SK-MEL-5 (cell line): ENCODE measurements at places on chromosomes 3 and 15. TPM values are rescaled to one million over a fixed set of nuclear protein-coding genes. Genes with fewer than 3 reads are reported as not detected.

- DNase-seq, result no peak
Observed at GRCh38 chr15:81261172-81261811, 62.6 kb downstream of the STARD5 start.

GRCh38 chr15:79981831-79982455, 10.9 kb upstream of the BCL2A1 start:
- DNase-seq, result no peak

DNA sequence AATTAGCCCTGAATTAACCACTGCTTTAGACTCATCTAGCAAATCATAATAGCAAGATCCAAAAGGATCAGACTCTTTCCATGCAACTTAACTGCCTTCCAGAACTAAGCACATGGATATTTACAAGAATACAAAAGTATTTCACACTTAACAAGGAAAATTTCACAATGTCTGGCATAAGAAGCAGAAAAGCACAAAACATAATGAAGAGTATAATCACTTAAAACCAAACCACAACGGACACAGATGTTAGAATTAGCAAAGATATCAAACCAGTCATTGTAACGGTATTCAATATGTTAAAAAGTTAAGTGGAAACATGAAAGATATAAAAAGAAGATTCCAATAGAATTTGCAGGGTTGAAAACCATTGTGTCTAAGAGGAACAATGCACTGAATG, 51.5 kb upstream of the COL6A6 start:
- DNase-seq, result no peak

- DNase-seq, result no peak
Observed at GRCh38 chr3:133037436-133037835, 755 bp upstream of the TMEM108 start.

- no peak for DNase-seq
Observed at GRCh38 chr3:32757618-32758374, 60.0 kb upstream of the TRIM71 start.

GRCh38 chr15:76338486-76339304, 2.1 kb downstream of the ISL2 start:
- no peak for DNase-seq

- no peak for DNase-seq
Observed at GRCh38 chr3:155488671-155489070, 195.2 kb upstream of the STRIT1 start.

- DNase-seq, result no peak
Observed at GRCh38 chr3:110324171-110324705, 747.4 kb upstream of the NECTIN3 start.

- DNase-seq, result no peak
Observed at GRCh38 chr3:4247391-4247790, 55.8 kb upstream of the SETMAR start.

DNA sequence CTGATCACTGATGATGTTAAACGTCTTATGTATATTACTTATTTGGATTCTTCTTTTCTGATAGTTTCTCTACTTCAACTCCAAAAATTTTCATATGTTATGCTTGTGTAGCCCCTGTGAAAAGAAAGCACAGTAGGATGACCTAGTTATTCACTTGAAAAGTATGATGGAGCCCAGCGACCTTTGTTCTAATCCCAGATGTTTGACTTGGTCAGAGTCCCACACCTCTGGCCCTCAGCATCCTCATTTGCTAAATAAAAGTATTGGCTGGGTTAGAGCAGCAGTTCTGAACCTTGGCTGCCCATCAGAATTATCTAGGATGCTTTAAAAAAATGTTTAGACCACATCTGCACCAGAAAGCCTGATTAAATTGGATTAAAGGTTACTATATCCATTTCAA, 173.7 kb downstream of the ATG7 start:
- no peak for DNase-seq

GRCh38 chr3:155185631-155186071, 105.5 kb downstream of the MME start:
- no peak for DNase-seq

DNA sequence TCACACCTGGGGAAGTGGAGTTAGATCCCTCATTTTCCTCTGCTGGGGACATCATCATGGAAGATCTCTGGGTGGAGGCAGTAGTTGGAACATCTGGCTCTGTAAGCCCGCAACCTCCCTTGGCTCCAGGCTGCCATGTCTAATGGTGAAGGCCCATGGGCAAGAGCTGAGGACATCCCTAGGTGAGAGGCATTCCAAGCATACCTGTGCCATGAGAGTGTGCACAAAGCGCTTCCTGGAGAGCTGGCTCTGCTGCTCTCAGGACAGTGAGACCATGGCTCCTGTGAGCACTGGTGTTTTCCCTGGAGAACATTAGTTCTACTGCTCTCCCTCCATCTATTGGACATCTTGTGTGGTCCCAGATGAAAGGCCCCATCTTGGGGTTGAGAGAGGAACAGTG, 7.7 kb downstream of the MAPKAPK3 start:
- no peak for DNase-seq

DNA sequence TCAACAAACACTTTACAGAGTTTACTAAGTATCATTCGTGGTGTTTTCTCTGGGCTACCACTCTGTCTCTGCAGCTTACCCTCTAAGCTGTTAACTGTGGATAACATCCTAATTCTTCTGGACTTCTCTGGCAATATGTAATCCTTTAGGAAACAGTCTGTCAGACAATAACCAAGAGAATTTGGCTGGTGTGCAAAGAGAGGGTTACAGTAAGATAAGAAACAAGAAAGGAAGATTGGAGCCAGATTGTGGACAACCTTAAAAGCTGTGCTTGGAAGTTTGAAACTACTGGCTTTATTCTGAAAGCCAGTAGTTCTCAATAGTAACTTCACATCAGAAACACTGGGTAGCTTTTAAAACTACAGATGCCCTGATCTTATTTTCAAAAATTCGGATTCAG, 778 bp downstream of the ARL6 start:
- DNase-seq, result no peak

DNA sequence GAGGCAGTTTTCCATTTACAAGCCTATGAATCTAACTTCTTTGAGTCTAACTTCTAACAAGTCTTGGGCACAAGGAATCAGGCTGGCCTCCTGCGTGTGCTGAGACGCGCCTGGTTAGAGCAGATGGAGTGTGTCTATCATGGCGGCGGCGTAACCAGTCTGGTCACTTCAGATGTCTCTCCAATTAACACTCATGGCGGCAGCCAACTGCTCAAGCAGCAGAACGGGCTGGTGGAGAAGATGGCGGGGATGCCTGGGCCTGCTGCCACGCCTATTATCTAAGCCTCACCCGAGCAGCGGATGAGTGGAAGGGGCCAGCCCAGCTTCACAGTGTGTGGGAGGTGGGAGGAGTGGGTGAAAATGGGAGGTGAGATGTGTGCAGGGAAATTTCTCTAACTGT, 246.4 kb upstream of the TPRG1 start:
- no peak for DNase-seq

- DNase-seq, result no peak
Observed at GRCh38 chr3:128945041-128945877, 48.6 kb downstream of the CFAP92 start.

DNA sequence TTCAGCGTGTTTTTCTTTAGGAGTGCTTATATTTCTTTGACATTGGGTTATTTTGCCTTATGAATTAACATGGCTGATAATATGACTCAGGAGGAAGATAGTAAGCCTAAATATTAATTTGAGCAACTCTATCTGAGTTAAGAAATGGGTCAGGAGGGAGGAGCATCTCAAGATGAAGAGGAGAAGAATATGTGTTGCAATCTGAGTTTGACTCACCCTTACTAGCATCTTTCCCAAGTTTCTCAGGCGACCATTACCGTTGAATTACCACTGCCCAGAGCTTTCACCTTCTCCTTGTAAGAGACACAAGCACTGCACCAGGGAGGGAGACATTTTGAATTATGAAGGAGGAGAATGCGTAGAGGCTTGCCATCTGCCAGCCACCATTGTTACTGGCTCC, 138.3 kb upstream of the MYRIP start:
- DNase-seq, result no peak

GRCh38 chr3:130699765-130700164, 46.9 kb downstream of the PIK3R4 start:
- DNase-seq, result peak; percentile 78

GRCh38 chr3:56477646-56478045, 9.4 kb upstream of the ERC2 start:
- DNase-seq, result no peak

- DNase-seq, result no peak
Observed at GRCh38 chr3:14200841-14201240, 22.2 kb downstream of the LSM3 start.

GRCh38 chr15:99104788-99105513, at the start of gene SYNM:
SYNM (plus strand) TSS chr15:99105080; CDS start chr15:99105200, 120 bp downstream.
- DNase-seq, result peak; percentile 78

GRCh38 chr15:68029959-68030358, 24.2 kb upstream of the PIAS1 start:
- no peak for DNase-seq

DNA sequence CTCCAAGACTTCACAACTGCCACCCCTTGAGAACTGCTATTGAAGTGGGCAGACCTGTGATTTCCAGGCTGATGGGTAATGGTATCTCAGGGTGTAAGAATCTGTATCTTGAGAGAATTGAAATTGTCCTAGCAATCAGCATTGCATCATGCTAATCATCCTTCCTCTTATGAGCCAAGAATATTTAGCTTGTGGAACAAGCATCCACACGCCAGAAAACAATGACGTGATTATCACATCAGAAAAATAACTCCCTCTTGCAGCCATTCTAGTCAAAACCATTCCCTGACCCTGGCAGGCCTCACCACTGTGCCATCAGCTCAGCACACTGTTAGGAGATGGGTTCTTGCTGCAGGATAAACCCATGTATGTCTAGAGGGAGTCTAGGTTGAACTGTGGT, 6.7 kb downstream of the BCL2L10 start:
- no peak for DNase-seq

- DNase-seq, result no peak
Observed at GRCh38 chr3:16366-16765, 180.2 kb upstream of the CHL1 start.

The ZNF385D gene
- not detected in 2 replicates for total RNA-seq

The MITF gene
- total RNA-seq, result 768 and 819 TPM in 2 replicates

The CNTN4 gene
- total RNA-seq, result not detected in 2 replicates

The GPR27 gene
- 0.66 and 0.93 TPM in 2 replicates for total RNA-seq

The C3orf22 gene
- not detected in 2 replicates for total RNA-seq

The MYL3 gene
- total RNA-seq, result not detected in 2 replicates

The FOXB1 gene
- total RNA-seq, result not detected in 2 replicates

The DTWD1 gene
- total RNA-seq, result 20.5 and 29.6 TPM in 2 replicates

The ARGFX gene
- total RNA-seq, result not detected in 2 replicates

The TMEM266 gene
- 1.9 and 2.0 TPM in 2 replicates for total RNA-seq
